ENCODE measurements at places on chromosomes 3 and 15.

DNA sequence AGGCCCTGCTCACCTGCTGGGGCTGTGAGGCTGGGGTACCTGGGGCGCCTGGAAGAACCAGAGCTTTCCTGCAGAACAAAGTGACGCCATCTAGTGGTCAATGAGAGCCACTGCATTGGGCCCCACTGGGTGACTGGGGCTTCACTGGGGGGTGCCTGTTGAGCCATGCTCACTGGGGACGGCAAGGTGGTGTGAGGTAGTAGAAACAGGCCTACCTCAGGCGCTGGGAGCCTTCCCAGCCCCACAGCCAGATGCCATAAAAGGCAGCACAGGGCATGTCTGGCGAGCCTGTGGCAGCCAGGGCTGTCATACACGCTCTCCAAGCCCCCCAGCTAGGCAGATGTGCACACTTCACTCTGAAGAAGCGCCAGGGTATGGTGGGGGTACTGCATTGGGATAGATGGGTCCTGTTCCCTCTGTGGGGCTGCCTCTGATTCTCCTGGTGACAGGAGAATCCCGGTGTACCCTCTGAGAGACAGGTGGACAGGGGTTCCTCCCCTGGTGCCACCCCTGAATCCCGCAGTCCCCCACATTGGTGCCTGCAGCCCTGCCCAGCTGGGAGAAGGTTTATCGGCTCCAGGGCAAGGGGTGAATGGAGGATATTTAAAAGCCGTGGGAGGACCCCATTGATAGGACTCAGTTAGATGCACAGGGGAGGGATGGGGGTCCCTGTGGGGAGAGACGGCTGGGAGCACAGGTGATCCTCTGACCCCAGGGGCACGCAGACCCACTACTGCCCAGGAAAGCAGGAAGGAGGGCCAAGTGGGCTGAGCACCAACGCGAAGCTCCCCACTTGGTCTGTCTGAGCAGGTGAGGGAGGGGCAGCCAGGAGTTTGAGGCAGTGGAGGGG lies 178.8 kb downstream of the NSMCE3 start:
- peak; percentile 42 for DNase-seq

DNA sequence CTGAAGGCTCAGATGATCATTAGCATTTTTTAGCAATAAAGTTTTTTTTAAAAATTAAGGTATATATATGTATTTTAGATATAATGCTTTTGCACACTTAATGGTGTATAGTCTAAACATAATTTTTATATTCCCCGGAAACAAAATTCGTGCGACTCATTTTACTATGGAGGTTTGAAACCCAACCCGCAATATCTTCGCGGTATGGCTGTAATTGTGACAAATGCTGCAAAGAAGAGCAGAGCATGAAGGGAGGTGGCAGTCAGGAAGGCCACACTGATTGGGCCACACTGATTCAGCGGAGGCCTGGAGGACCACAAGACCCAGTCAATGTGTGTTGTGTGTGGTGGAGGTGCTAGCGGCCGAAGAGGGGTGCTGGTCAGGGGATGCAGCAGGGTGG lies 4.5 kb upstream of the CYP8B1 start:
- DNase-seq: no peak

DNA sequence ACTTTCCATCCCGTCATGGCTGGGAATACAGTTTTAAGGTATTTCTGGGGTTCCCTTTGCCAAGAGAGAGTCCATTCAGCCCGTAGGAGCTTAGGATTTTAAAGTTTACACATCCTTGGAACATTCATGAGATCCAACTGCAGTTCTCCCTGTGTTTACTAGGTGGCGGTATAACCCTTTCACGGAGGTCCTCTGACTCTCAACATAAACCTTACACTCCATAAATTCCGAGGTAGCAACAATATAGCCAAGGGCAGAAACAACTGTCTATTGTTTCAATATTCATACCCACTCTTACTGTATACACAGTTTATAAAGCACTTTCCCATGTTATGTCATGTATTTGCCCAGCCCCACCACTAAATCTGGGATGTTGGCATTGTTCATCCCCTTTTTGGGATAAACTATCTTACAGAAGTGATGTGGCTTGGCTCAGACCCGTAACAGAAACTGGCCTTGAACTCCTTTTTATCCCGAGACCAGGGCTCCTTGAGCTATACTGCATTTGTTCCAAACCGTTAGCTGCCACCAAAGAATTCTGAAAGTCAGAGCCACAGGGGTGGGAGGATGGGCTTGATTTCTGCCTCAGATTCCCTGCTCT lies 69.2 kb upstream of the COL6A5 start:
- DNase-seq: peak; percentile 71

GRCh38 chr3:47847260-47847659 lies 44.3 kb downstream of the DHX30 start:
- no peak for DNase-seq

GRCh38 chr3:194672876-194673275 lies 885 bp upstream of the LSG1 start:
- DNase-seq: no peak

DNA sequence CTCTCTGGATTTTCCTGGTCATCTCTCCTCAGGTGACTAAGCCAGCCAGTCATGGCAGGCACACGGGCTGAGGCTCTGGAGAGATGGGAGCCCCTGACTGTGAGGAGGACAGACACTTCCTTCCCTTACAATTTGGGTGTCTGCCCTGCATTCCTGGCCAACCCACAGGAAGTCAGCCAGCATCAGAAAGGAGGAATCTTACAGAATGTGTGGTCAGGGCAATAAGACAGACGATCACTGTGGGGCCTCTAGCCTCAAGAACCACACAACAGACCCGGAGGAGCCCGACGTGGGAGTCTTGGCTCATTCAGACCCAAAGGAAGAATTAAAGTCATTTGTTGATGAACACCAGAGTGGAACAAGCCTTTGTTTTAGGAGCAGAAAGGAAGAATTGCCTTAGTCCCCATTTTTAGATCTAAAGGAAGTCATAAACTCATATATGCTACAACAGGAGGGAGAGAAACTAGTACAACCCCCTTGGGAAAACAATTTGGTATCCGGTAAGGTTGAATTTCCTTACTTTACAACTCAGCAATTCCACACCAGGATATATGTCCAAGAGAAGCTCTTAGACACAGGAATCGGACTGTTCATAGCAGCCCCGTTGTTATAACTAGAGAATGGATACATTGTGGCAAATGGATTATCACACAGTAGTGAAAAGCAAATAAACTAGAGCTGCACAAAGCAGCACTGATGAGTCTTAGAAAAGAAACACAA lies 62.2 kb downstream of the ABTB1 start:
- peak; percentile 98 for DNase-seq

DNA sequence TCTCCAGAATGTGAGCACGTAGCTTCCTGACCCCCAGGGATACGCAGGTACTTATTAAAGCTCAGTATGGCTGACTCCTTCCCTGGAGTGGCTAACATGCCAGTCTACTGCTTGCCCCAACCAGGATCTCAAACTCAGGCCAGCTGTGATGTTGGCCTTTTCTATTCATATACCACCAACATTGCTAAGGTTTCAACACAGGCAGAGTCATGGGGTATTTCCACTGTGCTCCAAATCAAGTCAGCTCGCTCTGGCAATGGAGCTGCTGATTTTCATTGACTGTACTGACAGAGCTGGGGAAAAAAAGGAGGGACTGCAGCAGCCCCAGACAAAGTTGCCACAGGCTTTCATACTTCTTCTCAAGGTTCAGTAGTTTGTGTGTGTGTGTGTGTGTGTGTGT lies 87.0 kb downstream of the CFAP20DC start:
- peak; percentile 24 for DNase-seq

GRCh38 chr3:188581365-188581764 lies 427.4 kb downstream of the LPP start:
- no peak for DNase-seq

GRCh38 chr3:184399410-184399809 lies 19.6 kb downstream of the CHRD start:
- no peak for DNase-seq

- peak; percentile 67 for DNase-seq
Measured at GRCh38 chr3:197339841-197340520, 41.6 kb upstream of the DLG1 start.

- DNase-seq: no peak
Measured at GRCh38 chr3:89239774-89240173, 132.4 kb downstream of the EPHA3 start.

- peak; percentile 40 for DNase-seq
Measured at GRCh38 chr15:41417418-41418195, 712 bp downstream of the RTF1 start.

GRCh38 chr15:48437178-48437577 lies 105.9 kb downstream of the DUT start:
- DNase-seq: no peak

GRCh38 chr3:127392156-127392490 lies 104.3 kb upstream of the PRR20G start:
- DNase-seq: no peak

DNA sequence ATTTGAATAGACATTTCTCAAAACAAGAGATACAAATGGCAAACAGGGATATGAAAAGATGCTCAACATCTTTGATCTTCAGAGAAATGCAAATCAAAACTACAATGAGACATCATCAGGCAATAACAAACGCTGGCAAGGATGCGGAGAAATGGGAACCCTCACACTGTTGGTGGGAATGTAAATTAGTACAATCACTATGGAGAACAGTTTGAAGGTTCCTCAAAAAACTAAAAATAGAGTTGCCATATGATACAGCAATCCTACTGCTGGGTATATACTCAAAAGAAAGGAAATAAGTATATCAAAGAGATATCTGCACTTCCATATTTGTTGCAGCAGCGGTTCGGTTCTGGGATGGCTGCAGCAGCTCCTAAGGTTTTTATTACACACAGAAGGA lies 16.8 kb upstream of the LARS2 start:
- DNase-seq: no peak

GRCh38 chr3:14154276-14154675 lies 24.1 kb downstream of the XPC start:
- DNase-seq: no peak

- DNase-seq: no peak
Measured at GRCh38 chr3:122077293-122078234, 22.4 kb downstream of the CD86 start.

DNA sequence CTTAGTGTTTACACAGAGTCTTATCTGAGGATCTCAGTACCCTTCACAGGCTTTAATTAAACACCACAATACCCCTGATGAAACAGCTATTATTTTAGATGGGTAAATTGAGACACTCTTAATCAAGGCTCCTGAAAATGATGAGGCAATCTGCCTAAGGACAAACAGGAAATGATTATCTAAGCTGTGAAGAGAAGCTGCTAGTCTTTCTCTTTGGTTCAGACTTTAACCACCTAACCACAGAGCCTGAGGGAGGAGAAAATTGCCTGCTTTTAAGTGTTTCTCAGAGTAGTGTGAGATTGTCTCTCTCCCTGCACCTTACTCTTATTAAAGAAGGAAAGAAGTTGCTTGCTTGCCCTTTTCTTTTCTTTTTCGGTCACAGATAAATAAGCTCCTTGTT lies 364.3 kb upstream of the ADAMTS9 start:
- DNase-seq: peak; percentile 29

GRCh38 chr15:100860829-100861510 lies 18.7 kb upstream of the ALDH1A3 start:
- DNase-seq: no peak

GRCh38 chr3:80533553-80533952 lies 765.8 kb upstream of the ROBO1 start:
- DNase-seq: no peak

DNA sequence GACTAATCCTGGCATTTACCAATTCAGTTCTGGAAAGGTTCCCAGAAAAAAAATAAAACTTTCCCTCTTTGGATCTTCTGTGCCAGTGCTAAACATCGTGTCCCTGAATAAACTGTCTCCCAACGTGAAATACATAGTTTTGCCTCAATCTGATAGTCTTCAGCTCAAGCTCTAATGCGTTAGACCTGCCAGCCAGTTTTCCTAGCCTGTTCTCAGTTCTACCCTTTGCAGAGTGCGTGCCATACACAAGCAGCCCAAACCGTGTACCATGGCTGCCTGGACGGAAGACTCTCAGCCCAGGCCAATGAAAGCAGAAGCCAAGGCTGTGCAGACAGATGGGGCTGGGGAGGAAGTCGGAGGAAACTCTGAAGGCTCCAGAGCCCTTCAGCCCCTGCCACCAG lies 11.4 kb upstream of the OCA2 start:
- DNase-seq: no peak

DNA sequence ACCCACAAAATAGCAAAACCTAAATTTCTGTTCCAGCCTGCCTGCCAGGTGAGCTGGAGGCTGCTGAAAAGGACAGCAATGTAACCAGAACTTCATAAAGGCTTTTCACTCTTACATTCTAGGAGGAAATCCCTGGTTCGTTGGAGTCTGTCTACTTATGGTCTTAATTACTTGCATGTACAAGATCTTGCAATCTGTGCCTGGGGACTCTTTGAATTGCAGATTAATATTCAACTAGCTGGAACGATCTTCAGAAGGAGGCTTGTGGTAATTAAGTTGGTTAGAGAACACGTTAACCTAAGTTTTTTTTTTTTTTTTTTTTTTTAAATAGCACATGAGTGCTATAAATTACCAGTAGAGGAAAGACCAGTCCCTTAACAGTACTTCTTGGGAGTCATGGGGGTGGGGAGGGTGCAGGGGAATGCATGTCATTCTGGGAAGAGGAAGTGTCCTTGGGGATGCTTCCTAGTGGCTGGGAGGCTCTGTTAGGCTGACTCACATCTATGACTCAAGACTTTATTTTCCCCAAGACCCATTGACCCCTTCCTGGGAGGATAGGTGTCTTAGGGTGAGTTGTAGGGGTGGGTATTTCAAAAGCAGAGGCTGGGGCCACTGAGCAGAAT lies 139.8 kb downstream of the RAB11A start:
- DNase-seq: peak; percentile 10

DNA sequence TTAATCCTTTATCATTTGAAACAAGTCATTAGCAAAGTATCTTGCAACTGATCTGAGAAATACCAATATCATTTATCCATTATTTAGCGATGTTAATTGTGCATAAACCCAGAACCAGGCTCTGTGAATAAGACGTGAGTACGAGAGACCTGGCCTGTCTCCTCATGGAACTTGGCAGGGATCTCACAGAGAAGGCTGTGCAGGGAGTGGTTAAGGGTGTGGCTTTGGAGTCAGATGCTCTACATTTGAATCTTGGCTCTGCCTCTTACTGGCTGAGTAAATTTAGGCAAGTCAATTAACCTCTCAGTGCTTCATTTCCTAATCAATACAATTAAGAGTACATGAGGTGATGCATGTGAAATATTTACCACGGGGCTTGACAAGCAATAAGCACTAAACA lies 39.9 kb upstream of the TBL1XR1 start:
- no peak for DNase-seq

GRCh38 chr15:85623315-85624049 lies 171.2 kb downstream of the KLHL25 start:
- DNase-seq: peak; percentile 25

DNA sequence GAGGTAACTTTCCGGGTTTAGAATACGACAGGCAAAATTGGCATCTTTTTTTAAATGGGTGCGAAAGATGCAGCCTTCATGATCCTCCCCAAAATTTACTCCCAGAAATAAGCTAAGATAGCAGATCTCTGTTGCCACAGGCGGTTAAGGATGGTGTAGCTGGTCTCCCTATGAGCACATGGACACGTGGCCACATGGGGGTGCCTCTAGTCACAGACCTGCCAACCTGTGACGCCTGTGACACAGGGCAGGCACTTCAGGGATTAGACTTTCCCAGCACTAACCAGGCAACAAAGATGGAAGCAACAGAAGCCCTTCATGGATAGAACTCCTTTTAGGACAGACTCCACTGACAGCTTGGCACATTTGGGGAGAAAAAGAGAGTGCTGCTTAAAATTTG lies 320.3 kb downstream of the THSD4 start:
- no peak for DNase-seq

Data from cardiac muscle cell (in vitro differentiated cells and primary cell).